OCI-M1 (cell line): ENCODE measurements at places on chromosomes 7 and 10.

DNA sequence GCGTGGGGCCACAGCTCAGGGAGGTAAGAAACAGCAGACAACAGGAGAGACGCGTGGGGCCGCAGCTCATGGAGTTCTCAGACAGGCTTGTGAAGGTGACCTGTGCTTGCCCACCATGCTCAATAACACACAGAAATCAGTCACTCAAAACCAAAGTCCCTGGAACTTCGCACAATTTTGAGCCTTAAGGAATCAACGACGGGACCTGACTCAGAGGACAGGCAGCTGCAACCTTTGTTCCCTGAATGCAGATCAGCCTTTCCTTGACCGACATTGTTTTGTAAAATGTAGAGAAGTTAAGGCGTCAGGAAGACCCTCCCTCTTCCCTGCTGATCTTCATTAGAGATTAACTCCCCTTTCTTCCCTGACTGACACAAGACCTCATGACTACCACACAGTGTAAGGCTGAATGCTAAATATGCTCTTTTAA is 8.5 kb upstream of the KNDC1 start:
- no peak for DNase-seq

DNA sequence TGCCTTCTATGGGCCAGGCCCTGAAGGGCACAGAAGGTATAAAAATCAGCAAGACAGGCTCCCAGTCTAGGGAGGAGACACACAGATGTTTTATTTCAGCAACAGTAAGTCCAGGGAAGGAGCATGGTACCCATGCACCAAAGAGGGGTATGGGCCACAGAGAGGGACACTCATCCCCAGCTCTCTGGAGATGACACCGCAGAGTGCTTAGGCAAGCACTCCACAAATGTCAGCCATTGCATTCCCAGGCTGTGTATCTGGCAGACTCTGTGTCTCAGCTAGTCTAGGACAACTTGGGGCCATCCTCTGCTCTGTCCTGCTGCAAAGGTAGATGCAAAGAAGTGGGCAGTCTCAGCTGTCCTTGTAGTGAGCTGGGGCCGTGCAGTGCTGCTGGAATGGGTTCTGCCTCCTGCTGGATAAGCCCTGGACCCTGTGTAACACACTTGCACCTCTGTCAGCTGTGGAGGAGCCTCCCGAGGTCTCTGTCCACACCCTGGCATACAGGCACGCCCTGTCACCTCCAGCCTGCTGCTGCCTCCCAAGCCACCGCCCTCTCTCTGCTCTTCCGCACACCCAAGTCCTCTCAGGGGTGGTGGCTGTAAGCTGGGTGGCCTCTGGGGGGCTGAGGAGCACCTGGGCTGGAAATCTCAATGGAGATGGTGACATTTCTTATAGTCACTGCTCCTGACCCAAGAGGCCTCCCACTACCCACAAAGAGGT is 57.6 kb downstream of the VOPP1 start:
- no peak for DNase-seq

GRCh38 chr10:109306698-109307097 is 616.6 kb downstream of the XPNPEP1 start:
- no peak for DNase-seq

DNA sequence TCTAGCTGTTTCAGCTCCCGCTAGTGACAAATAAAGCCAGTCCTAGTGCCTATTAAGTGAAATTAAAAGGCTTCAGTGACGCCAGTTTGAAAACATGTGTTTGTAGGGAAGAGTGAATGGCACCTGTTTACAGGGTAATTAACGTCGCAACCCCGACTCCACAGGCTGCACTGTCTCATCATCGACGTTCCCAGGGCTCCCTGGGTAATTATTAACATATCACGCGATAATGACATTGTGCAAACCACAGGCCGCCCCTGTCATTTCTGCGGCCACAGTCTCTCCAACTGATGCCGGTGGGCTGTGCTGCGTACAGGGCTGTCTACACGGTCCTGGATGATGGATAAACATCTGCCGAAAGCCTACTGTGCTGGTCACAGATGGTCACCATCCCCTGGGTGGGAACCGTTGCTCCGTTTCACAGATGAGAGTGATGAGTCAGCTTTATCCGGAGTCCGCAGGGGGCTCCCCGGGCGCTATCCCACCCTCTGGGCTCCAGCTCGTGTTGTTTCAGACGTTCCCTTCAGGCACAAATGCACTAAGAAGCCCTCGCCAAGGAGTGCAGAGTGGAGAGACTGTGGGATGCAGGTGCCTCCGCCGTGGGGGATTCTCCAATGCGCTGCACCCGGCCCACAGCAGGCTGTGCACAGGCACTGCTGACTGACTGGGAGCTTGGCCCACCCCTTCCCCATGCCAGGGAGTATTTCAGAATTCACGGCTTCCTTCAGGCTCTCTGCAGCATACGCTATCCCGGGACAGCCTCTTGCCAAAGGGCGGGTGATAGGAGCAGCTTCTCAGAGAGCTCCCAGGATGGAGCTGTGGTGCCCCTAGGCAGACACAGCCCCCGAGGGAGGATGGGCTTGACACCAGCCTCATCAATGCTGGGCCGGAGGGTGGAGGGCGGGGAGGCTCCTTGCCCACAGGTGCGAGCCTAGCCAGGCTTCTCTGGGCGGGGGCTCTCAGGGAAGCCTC is 491.8 kb upstream of the FOXK1 start:
- DNase-seq, result no peak

- no peak for DNase-seq
Observed at GRCh38 chr7:150450491-150451001, at the start of gene GIMAP8. GIMAP8 (plus strand) TSS chr7:150450630; CDS start chr7:150466699, 16,069 bp downstream.

DNA sequence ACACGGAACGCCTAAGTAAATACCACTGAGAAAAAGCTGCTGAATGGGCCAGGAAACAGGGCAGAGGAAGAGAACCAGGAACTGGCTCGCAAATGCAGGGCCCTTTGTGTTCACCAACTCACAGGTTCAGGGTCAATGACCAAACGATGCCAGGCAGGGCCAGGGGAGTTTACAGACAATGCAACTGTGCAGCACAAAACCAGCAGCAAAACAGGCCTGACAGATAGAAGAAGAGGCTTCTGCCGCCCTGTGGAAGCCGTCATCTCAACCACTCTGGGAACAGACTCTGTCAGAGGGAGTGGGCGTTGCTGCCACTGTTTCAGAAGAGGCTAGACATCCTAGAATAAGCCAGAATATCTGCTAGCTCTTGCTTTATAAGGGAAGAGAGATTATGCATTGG is 117.9 kb downstream of the KMT2E start:
- DNase-seq, result no peak

- DNase-seq, result no peak
Observed at GRCh38 chr7:51268859-51269258, 47.8 kb downstream of the COBL start.

GRCh38 chr7:95155965-95156364 is 168.4 kb downstream of the PON1 start:
- no peak for DNase-seq

GRCh38 chr10:100847440-100847839 is 65.3 kb upstream of the SLF2 start:
- no peak for DNase-seq

DNA sequence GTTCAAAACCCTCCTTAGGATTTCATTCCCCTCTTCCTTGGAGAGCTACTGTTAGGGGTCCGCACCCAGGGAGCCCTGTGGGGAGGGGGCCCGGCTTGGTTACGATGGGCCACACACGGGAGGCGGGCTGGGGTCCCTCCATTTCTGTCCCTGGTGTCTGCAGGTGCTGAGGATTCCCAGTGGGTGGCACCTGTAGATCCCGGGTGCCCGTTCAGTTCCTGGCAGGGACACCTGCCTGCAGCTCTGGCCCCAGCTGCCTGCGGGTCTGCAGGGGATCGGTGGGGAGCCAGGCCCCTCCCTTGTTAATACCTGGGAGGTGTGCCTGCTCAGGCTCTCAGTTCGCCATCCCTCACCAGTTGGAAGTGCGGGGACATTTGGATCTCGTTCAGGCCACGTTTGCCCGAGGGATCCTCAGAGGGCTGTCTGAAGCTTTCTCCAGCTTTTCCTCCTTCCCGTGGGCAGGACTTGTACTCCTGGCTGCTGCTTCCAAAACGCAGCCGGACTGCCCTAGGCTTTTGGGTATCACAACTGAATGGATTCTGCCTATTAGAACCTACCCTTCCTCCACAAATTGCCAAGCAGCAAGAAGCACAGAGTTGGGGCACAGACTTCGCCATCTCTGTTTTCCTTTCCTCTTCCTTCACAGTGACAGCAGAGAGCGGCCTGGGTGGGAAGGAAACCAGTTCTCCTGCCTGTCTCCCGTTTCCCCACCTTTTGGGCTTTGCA is 22.3 kb upstream of the IL15RA start:
- DNase-seq, result no peak

DNA sequence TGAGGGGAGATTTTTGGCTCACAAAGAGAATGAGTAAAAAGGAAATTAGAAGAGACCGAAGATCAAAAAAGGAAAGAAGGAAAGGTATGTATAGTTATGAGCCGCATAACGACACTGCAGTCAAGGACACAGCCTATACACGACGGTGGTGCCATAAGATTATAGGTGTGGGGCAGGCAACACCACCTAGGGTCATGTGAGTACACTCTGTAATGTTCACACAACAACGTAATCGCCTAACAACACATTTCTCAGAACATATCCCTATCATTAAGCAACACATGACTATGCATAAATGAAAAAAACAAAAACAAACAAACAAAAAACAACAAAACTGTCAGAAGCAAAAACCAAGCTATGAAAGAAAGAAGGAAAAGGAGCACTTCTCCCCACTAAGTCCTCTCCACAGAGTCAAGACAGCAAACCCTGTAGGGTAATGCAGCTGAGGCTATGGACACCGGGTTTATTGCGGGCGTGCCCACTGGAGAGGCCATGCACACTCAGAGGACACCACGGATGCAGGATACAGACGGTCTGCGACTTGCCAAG is 45.1 kb downstream of the PIP4K2A start:
- peak; percentile 62 for DNase-seq
